ENCODE measurements at places on chromosomes 11 and 22.
A peak's percentile ranks its signal among the peaks of the same experiment; 100 is the strongest.

GRCh38 chr11:102110761-102111010, 439 bp downstream of the YAP1 start:
- DNase-seq: no peak

DNA sequence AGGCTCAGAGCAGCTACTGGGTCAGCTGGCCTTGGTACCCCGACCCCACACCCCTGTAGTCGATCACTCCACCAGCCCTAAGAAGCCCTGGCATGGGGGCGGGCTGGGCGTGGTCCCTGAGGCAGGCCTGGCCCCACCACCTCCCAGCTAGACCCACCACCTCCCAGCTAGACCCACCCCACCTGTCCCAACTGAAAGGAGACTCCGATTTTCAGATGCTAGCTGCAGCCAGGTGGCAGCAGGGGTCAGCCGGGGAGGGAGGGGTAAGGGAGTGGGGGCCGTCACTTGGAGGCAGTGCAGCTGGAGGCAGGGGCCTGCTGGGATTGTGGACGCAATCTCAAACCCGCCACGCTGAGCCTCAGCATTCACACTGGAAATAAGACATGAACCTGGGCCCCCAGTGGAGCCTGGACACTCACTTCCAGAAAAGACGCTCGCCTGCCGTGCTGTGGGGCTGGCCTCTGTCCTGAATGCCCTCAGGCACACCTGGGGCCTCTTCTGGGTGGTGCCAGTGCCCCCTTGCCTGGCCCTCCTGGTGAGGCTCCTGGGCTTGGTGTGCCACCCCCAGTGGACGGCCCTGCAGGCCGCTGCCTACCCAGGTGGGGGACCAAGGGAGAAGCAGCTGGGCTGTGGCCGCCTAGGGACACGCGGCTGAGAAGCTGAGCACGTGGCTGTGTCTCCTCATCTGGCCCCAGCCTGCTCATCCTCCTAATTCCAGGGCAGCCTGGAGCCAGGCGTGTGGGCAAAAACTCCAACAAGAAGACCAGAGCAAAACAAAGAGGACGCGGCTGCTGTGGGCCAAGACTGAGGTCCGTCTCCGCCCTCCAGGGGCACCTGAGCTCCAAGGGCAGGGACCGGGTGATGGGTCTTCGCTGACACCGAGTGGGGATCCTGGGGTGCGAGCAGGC, 26.7 kb downstream of the OSBPL5 start:
- no peak for DNase-seq

- DNase-seq: no peak
Measured at GRCh38 chr22:27748751-27749191, 52.8 kb downstream of the MN1 start.

- DNase-seq: no peak
Measured at GRCh38 chr11:98296091-98296880, 724.5 kb upstream of the CNTN5 start.

DNA sequence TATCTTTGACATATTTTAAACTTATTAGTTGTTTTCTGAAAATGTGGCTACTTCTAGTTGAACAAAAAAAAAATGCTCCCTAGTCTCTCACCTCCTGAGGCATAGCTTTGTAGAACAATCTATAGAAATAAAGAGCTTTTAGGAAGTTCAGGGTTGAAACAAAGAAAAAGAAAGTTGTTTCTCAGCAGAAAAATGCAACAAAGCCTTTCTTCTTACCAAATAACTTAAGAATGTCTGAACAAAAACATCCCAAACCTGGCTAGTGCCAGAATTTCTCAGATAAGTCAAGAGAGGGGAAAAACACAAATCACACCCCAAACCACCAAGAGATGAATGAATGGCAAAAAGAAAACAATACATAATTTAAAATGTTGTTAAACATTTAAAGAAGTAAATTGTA, 114.1 kb downstream of the MAML2 start:
- DNase-seq: no peak

DNA sequence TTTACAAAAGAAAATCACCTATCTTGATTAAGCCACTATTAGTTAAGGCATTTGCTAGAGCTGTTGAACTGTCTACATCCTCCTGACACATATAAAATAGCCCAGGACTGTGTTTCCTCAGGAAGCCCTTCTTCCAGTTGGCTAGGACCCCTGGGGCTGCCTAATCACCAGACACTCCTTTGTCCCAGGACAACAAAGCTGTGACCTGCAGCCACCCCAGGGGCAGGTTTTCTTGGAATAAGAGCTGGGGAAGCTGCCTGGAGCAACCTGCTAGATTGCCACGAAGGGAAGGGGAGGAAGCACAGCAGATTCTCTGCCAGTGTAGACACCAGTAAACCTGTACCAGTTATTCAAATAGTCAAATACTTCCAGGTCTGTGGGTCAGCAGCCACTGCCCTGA, 17.6 kb downstream of the CHST1 start:
- DNase-seq: no peak

GRCh38 chr11:114027391-114027790, 32.1 kb upstream of the ZBTB16 start:
- no peak for DNase-seq

DNA sequence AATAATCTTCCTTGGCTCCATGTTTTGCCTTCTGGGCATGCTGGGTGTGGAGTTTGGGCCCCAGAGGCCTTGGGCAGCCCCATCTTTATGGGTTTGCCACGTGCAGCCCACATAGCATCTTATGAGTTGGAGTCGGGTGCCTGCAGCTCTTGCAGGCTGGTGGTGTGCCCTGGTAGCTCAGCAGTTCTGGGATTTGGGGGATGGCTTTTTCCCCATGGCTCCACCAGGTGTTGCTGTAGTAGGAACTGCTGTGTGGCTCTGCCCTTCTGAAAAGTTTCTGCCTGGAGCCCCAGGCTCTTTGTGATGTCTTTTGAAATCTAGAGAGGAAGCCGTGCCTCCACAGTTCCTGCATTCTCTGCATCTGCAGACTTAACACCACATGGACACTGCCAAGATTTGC, 16.8 kb downstream of the EED start:
- DNase-seq: no peak

- DNase-seq: no peak
Measured at GRCh38 chr11:11963842-11964773, 44.3 kb downstream of the DKK3 start.

DNA sequence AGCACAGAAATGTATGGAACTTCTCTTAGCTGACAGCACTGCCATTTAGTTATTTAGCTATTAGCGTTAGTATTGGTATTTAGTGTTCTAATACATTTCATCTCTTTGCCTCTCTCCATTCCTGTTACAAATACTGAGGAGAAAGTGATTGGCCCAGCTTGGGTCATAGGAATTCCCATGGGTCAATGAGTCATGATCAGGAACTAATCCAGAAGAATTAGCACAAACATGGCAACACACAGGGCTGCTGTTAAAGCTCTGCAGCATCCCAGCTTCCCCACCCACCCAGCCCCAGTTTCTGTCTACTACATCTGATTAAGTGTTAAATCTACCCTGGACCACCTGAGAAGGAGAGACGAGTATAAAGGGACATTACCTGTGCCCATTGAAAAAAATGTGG, 36.1 kb downstream of the PDGFD start:
- DNase-seq: no peak

GRCh38 chr22:17007257-17007656, 765 bp downstream of the GAB4 start:
- no peak for DNase-seq

DNA sequence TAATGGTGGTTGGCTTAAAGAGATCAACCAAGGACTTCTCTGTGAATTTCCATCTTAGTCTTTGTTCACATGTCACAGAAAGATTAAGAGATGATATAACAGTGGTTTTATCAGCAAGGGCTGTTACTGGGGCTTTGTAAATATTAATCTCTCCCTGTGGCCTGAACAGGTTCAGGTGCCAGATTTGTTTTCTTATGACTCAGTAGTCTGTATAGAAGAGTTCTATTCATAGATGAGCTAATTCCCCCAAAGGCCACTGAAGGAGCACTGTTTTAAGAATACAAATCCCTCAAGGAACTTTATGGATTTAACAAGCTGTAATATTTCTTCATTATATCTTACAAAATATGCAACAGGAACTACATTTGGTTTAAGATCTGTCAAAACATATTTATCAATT, 50.4 kb downstream of the TCP11L1 start:
- no peak for DNase-seq

DNA sequence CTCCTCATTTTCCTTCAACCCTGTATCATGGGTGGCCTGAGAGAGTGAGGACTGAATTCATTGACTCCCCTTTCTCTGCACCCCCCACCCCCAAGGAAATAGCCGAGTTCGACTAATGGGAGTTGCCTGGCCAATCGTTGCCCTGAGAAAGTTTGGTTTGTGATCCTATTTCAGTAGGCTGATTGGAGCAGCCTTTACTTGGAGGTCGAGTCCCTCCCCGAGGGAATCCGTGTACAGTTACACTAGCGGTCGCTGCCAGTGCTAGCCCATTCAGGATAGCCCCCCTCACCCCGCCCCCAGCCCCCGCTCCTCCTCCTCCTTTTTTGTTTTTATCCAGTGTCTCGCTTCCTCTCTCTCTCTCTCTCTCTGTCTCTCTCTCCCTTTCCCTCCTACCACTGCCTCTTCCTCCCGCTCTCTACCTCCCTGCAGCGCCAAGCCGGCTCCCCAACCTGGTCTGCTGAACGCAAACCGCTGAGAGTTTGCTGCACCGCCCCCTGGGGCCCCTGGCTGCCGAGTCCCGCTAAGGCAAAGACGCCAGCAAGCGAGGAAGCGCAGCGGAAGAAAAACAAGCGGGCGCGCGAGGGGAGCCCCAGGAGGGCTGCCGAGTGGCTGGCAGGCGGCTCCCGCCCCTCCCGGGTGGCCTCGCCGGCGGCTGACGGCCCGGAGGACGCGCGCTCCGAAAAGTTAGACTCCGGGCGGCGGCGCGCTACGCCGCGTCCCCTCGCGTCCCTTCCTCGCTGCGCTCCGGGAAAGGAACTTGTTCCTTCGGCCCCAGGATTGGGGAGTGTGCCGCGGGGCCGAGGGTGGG, at the start of gene GRAMD1B:
Gene GRAMD1B, plus strand, starts transcription at position 357 of the 808 bp plus-strand sequence. CDS start 524 bp downstream, outside the sequence.
- DNase-seq: peak; percentile 93

DNA sequence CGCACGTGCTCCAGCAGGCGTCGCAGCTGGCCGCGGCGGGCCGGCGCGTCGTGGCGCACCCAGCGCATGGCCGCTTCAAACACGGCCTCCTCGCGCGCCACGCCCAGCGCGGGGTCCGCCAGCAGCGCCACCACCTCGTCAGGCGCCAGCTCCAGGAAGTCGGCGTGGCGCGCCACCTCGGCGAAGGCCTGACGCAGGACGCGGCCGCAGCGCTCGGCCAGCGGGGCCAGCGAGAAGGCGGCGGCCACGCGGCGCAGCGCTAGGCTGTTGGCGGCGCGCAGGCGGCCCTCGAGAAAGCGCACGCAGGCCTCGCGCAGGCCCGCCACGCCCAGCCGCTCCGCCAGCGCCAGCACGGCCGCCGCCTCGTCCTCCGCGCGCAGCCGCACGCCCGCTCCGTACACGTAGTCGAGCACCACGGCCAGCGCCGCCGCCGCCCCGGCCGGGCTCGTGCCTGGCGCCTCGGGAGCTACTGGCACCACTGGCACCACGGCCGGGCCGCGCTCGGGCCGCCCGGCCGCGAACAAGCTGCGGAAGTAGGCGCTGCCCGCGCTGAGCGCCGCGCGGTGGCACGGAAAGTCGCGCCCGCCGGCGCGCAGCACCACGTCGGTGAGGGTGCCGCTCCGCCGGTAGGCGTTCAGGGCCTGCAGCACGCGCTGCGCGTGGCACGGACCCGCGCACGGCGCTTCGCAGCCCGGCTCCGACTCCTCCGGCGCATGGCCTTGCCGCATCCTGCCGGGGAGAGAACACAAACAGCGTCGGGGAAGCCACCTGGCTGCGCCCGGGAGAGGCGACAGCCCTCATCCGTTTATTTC, 2.9 kb downstream of the KLHL35 start:
- peak; percentile 76 for DNase-seq

GRCh38 chr11:65128182-65129145, 5.9 kb downstream of the SYVN1 start:
- DNase-seq: no peak

DNA sequence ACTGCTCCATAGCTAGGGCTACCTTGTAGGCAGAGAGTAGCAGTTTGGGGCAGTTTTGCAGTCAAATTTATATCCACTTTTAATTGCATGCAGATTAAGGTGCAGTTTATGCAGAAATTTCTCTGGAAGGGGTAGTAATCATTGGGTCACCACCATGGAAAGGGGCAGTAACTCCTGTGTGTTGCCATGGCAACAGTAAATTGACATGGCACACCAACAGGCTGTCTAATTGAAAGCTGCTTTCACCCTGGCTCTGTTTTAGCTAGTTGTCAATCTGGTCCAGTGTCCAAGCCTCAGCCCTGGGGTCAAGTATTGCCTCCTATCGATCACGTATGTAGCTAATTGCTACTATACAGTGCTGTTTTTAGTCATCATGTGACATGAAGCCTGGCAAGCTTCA, 786.1 kb upstream of the CNTN5 start:
- no peak for DNase-seq

DNA sequence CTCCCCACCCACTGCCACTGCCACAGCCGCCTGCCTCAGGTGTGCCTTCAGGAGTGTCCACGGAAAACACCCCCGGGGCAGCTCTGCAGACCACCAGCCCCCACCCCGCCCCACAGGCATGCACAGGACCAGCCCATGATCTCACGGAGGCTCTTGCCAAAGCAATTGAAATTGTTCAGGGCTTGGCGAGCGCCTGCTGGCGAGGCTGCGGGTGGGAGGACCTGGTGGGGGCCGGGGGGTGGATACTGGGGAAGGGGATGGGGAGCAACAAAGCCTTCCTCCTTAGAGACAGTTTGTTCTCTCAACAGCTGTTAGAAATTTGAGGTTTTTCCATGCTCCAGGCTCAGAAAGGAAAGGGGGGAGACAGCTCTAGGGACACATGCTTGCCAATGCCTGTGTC, 274.7 kb downstream of the MN1 start:
- no peak for DNase-seq

DNA sequence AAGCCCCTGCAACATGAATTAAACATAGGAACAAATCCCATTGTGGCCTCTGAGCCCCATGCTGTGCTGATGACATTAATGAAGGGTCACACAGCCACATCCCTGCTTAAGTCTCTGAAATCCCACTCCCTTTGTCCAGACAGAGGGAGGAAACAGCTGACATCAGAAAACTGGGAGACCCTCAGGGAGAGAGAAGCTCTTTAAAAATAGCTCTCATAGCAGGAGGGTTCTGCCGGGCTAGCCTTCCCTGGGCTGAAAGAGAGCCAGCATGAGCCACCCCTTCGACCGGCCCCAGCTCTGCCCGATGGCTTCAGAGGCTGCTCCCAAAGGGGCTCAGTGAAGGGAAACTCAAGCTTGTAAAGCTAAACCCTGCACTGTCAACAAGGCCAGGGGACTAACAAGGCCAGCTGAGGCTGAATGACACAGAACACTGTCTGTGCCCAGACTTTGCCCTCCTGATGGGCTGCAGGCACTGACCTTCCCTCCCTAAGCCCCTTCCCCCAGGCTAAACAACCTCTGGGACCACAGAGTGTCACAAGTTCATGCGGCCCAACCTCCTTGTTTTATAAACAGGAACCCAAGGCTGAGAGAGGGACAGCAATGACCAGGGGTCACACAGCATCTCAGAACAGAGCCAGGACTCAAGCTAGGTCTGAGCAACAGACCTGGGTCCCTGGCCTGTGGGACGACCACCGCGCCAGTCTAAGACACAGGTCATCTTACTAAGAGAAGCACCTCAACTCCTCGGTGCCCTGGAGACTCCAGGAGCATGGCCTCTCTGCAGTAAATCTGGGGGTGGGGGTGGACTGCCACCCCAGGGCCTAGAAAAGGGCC, 163.8 kb downstream of the CHST1 start:
- no peak for DNase-seq

- DNase-seq: no peak
Measured at GRCh38 chr22:35226958-35227647, 30.2 kb upstream of the HMGXB4 start.

- DNase-seq: no peak
Measured at GRCh38 chr11:32478277-32478731, 43.0 kb upstream of the WT1 start.
